ENCODE measurements at places on chromosomes 4 and X.

- no peak for DNase-seq
Measured at GRCh38 chr4:78556665-78557064, 5.1 kb downstream of the ANXA3 start.

DNA sequence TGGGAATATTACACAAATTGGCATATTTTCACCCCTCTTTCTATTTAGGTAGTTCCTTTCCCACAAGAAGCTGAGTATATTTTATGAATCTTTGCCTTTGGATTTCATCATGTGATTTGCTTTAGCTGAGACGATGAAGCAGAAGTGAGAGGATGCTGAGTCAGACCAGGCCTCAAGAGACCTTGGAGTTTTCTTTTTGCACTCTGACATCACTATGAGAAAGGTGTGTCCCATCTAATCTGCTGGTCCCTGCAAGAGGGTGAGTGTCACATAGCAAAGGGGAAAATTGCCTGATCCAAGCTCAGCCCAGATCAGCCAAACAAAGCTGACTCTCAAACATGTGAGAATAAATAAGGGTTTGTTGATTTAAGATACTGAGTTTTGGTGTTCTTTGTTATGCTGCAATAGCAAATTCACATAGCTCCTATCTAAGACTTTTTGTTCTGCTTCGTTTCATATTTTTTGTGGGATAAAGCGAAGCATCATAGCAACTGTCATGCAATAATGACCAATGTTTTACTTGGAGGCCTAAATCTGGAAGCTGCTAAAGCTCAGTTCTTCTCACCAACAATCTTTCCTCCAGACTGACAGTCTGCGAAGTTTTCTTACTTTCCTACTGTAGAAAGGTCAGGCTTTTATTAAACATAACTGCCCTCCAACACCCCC is 176.9 kb downstream of the PDHA2 start:
- no peak for DNase-seq

- no peak for DNase-seq
Measured at GRCh38 chr4:182619660-182620059, 297.5 kb downstream of the DCTD start.

DNA sequence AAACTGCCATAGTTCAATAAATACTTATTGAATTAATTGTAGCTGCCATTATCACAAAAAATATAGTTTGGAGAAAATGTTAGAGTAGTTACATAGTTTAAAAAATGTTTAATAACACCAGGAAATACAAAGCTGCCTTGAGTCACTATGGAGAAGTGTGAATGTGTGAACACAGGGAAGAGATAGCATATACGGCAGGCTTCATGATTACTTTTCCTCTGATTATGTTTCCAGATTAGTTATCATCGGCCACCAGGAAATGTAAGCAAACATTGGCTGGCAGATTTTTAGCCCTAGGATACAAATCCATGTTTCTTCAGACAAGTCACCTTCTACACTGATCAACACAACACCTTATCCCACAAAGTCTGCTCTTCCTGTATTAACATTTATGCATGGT is 4.4 kb downstream of the PRDM5 start:
- no peak for DNase-seq

DNA sequence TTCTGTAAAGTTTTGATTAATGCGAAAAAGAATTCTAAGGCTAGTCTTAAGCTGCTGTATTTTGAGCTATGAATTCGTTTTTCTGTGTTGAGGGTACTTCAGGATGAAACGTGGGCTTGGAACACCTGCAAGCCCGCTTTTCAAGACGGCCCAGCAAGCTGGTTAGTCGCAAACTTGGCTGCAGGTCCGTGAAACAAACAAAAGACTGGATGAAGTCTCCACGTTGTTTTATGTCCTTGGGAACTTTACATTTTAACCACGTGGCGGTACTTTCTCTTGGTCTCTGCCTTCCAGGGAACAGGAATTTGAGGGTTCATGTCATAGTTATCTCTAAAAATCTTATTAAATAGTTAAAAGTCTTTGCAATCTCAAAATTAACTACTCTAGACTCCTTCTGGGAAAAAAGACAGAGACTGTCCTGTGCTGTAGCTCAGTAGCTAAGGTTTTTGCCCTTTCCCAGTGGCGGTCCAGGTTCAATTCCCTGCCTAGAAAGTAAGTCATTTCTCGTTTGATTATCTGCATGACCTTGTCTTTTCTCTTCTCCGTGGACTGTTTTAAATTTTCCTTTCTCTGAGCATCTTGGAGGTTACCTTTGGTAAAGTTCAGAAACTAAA is 21.0 kb downstream of the TENM3 start:
- no peak for DNase-seq

DNA sequence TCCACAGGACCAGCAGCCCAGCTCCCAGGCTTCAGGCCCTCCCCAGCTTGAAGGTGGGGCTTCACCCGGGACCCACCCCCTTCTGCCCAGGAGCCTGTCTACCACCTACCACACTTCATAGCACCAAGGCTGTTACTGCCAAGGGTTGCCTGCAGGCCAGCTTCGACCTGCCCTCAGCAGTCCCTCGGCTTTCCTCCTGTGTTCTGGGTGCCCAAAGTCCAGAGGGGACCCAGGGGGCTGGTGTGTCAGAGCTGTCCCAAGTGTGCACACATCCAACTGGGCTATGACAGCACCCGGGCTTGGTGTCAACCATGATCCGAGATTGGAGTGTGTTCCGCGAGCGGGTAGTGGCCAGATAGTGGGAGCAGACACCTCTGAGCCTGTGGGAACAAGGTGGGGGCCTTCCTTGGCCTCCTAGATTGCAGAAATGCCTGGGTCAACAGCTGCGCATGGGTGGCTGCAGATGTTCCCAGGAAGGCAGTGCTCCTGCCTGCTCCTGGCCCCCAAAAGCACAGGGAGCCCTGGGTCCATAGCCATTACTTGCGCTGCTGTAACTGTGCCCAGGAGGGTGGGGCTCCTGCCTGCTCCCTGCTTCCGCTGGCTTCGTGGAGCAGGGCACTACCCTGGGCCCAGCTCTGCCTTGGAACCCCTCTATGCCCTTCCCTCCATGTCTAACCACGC is 16.8 kb downstream of the SULT1B1 start:
- no peak for DNase-seq

DNA sequence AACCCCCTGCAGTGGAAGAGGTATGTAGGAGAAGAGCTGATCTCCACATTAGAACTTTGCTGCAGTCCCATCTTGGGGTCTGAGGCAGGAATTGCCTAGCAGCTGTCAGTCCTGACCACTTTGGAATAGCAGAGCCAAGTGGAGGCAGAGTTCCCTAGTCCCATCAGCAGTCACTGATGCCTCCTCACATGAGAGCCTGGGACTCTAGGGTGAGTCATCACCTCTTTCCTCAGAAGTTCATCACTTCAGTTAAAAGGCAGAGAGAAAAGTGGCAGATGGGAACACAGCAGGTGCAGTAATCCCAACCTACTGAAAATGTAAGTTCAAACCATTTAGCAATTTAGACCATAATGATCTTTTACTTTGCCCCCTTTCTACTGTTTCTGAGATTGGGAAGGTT is 73.9 kb upstream of the MED14 start:
- no peak for DNase-seq

DNA sequence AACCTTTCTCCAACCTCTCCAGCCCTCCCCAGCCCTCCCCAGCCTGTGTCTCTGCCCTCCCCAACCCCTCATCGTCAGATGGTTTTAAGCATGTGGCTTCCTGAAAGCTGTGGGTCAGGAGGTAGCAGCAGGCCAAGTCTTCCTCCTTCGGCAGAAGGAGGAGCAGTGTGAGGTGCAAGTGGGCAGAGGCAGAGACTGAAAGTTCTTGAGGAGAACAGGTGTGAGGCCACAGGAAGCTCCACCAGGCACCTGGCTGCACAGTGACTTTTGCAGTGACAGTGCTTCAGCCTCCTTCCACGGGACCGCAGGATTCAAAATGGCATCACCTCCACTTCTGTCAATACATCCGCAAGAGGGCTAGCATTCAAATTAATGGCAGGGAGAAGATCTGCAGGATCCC is 203.9 kb upstream of the LEF1 start:
- DNase-seq: no peak

- DNase-seq: no peak
Measured at GRCh38 chrX:134462927-134463326, 3.0 kb downstream of the HPRT1 start.
